ENCODE measurements at places on chromosomes 2 and 18.

- peak; percentile 62 for DNase-seq
Observed at GRCh38 chr2:85175369-85176299, 42.4 kb downstream of the TCF7L1 start.

GRCh38 chr2:237715459-237715947 is 83.1 kb upstream of the RBM44 start:
- no peak for DNase-seq

DNA sequence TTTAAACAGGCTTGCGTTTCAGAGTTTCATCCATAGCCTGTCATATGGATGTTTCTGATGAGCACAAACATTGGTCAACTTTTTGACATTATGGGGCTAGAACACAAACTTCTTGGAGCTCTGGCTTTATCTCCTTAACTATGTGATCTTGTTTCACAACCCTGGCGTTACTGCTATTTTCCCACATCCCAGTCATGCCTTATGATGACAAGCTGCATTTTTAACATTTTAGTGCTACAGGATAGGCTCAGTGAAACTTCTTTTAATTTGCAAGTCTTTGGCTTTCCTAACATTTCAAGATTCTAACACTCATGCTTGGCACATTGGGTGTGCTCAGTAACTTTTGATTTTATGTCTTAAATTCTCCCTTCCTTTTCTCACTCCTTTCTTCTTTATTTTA is 21.0 kb upstream of the PDE1A start:
- DNase-seq: peak; percentile 90

DNA sequence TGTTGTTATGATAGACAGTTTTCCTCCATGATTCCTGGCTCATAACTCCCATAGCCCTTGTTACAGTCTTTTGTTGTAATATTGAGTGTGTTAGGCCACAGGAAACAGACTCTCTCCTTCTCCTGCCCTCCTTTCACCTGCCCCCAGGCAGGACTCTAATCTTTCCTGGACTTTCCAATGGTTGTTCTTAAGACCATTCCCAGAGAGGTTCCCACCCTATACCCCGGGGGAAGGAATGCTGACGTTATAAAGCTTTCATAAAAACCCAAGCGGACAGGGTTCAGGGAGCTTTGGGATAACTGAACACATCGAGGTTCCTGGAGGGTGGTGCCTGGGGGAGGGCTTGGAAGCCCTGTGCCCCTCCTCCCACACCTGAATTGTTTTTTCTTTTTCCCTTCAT is 2.8 kb upstream of the EFR3B start:
- DNase-seq: no peak

DNA sequence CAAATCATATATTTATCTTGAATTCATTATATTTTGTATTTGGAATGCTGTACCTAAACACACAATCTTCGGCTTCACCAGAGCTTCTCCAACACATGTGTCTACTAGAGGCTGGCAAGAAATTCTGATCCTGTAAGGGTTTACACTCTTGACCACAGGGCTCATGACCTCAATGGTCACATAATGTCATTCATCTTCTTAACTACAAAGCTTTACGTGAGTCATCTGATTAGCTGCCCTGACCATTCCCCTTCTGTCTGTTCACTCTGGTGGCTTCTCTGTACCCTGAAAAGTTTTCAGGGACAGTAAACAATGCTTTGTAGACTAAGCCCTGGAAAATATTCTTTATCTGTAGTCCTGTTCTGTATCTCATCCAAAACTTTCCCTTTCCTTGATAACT is 423.9 kb downstream of the CMPK2 start:
- DNase-seq: no peak

GRCh38 chr18:58592223-58593214 is 36.4 kb downstream of the ALPK2 start:
- DNase-seq: no peak

DNA sequence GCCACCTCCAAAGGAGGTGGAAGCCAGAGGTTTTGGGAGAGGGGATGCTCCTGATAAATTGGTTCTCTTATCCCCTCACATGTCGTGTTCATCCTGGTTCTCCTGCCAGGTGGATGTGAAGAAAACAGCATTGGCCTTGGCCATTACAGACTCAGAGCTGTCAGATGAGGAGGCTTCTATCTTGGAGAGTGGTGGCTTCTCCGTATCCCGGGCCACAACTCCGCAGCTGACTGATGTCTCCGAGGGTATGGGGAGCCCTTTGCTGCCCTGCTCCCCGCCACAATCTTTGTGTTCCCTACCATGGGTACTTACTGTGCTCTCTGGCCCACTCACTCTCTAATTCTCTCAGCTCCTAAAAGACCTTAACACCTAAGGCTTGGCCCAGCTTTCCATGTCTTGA is 3.5 kb downstream of the RETREG2 start:
- no peak for DNase-seq

GRCh38 chr2:99852956-99853355 is 289.4 kb downstream of the AFF3 start:
- no peak for DNase-seq

DNA sequence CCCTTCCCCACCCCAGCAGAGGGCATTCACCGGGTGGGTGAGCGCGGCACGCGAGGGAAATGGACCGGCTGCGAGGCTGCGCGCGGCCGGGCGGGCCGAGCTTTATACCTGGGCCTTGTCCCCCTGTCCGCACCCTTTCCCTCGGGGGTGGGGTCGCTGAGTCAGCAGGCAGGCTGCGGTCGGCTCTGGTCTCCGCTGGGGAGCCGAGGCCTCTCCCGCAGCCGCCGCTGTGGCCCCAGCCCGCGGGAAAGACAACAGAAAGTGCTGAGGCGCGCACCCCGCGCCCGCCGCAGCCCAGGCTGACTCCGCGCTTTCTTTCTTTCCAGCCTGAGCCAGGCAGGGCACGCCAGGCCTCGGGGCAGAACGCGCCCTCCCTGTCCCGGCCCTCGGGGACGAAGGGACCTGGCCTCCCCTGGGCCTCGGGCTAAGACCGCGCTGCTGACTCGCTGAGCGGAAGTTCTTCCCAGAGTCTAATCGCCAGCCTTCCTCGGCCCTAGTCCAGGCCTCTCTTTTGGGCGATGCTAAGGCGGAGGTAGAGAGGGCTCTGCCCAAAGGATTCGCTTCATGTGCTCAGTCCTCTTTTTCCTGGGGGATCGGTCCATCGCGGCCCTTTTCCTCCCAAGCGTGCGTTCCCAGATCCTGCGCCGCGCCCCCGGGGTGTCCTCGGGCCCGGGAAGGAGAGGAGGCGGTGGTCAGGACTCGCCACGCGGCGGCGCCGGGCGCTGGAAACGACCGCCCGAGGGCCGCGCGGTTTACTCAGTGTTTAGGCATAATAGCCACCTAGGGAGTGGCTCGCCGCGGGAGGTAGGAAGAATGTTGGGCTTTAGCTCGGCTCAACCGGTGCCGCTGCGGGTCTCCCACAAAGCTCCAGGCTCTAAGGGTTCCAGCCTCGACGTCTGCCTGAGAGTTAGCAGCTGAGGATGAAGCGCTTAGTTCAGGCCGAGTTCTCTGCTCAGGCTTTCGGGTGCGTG is at the start of gene CRYBA2:
CRYBA2 (minus strand) TSS at position 78 of the 971 bp plus-strand sequence. CDS start 246 bp downstream, outside the sequence.
- peak; percentile 31 for DNase-seq

DNA sequence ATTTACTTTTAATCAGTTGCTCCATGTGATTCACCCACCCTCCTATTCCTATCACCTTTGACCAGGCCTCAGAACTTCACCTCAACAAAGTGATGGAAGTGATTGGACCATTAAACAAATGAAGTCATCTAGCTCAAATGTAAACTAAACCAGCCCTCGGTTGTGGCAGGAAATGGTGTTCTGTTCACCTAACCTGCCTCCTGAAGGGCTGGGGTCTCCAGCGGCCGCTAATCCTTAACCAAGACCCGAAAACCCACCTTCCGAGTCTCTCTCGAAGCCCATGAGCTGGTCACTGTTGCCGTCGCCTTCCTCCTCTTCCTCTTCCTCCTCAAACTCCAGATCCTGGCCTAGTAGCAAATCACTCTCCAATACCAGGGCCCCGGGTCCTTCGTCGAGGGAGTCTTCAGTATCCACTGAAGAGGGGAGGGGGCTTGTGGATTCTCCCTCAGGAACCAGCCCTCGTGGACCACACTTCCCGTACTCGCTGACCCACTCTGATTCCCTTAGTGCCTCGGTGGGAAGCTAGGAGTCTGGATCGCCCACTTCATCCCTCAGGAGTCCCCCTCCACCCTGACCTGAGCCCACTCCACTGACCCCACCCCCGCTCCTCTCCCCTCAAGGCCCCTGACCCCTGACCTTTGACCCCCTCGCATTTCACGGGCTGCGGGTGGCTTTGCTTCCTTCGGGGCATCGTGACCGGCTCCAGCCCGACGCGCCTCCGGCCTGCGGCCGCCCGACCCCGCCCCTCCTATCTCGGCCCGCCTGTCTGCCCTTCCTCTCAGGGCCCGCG is 503 bp downstream of the ZNF513 start:
- DNase-seq: peak; percentile 52

- DNase-seq: no peak
Observed at GRCh38 chr2:207459990-207460757, 69.6 kb upstream of the CREB1 start.

DNA sequence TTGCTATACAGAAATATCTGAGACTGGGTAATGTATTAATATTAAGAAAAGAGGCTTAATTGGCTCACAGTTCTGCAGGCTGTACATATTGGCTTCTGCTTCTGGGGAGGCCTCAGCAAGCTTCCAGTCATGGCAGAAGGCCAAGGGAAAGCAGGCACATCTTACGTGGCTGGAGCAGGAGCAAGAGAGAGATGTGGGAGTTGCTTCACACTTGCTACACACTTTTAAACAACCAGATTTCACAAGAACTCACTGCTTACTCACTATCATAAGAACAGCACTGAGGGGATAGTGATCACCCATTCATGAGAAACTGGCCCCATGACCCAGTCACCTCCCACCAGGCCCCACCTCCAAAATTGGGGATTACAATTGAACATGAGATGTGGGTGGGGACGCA is 50.6 kb downstream of the MAPRE2 start:
- no peak for DNase-seq

GRCh38 chr2:14872779-14873325 is 240.3 kb downstream of the LRATD1 start:
- no peak for DNase-seq

DNA sequence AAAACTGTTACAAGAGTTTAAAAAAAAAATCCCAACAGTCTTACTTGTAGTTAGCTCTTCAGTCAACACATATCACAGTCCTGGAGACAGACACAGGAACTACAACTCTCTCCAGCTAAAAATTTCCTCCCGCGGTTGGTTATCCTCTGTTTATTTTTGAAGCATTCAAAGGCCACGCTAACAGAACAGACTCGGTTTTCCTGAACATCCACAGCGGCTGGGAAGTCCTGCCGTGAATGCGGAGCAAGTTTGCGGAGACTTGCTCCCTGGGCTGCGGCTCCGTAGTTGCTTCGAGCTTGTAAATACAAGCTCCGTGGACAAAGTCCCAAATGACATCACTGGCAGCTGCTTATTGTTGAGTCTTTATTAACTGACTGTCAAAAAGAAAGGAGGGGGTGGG is at the start of gene NCKAP5:
NCKAP5 (minus strand) TSS at position 292 of the 400 bp plus-strand sequence. CDS start 50,937 bp downstream, outside the sequence.
- peak; percentile 57 for DNase-seq

DNA sequence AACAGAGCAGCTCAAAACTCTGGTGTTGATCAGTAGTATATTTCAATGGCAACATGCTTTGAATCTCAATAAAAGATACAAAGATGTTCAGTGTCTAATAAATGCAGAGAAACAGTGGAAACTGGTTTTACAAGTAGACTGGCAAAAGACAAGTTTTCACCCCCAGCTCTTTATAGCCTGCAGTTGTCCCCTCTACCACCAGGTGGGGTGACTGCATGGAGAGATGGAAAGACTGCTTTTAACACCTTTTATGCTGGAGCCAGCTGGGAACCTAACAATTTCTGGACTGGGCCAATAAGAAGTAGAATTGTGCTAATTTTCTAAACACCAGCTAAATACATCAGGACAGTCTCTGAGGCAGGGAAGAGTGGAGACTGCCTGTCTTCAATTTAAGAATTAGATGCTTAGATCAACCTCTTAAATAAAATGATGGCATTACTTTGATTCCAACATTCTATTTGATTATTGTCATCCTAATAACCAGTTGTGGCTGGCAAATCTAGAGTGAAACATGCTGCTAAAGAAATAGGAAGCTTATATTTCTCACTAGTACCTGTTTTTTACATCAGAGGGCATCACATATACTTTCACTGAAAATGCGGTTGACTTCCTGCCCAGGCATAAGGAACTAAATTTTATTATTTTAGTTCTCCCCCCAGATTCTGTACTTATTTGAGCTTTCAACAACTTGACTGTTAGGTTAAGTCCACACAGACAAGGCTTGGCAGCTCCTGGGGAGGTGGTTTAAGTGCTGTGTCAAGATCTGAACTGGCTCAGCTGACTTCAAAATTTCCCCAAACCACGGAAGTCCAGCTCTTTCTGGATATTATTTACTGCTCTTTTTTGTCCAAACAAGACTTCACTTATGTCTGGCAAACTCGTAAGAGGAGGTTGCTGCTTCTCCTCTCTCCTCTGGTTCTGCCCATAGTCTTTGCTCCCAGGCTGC is 140.5 kb downstream of the TPGS2 start:
- peak; percentile 73 for DNase-seq

DNA sequence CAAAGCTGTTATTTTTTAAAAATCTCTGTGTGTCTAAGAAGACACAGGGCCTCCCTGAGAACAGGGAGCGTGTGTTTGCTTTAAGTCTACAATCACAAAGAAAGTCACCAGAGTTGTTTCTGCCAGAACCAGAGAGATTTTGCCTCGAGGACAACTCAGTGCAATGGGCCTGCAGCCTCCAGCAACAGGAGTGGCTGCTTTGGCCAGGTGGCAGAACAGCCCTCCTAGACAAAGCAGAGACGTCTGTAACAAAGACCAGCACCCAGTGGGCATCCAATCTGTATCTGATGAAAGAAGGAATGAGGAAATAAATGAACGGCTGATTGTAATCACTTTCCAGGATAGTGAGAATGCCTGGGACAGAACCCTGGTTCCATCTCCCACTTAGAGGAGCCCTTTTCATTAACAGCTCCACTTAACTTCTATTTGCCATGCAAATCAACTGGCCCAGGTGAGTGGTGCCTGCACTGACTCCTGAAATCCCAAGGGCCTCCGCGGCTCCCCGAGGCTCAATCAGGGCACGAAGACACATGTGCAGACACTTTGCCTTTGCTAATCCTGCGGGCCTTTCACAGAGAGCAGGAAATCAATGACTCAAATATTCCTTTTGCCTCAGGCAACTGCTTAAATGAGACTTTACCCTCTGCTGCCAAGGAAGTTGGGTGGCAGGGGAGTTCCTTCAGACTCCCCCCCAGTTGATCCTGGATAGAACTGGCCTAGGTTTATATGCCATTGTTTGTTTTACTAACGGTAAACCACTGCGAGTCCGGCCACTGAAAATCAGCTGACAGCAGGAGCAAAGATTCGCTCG is 146.5 kb downstream of the CABLES1 start:
- peak; percentile 86 for DNase-seq

- DNase-seq: peak; percentile 68
Observed at GRCh38 chr2:232444409-232445148, 11.4 kb upstream of the ALPI start.

- no peak for DNase-seq
Observed at GRCh38 chr2:169806586-169806985, 7.9 kb downstream of the SSB start.

GRCh38 chr2:129794540-129794939 is 184.9 kb upstream of the RAB6C start:
- no peak for DNase-seq

DNA sequence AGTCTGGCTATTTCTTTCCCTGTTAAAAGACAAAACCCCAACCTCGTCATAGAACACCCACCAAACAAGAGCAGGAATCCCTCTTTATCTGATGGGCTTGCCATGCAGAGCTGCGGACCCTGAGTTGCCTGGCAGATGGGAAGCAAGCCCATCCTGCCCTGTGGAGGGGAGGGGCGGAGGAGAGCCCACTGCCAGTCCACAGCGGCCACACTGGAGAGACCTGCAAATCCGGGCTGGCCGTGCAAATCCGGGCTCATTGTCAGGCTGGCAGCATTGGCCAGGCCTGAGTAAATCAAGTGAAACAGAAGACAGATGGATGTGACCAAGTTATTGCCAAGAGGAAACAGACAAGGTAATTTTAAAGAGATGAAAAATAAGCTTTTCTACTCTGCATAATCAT is 22.0 kb downstream of the MYL12B start:
- DNase-seq: no peak
